ENCODE measurements at places on chromosomes 3 and 15.

GRCh38 chr15:71807125-71807629 lies 3.2 kb upstream of the NR2E3 start:
- no peak for DNase-seq

GRCh38 chr3:73215281-73215680 lies 153.8 kb downstream of the EBLN2 start:
- no peak for DNase-seq

GRCh38 chr15:78778422-78778821 lies 32.8 kb downstream of the ADAMTS7 start:
- DNase-seq: no peak

DNA sequence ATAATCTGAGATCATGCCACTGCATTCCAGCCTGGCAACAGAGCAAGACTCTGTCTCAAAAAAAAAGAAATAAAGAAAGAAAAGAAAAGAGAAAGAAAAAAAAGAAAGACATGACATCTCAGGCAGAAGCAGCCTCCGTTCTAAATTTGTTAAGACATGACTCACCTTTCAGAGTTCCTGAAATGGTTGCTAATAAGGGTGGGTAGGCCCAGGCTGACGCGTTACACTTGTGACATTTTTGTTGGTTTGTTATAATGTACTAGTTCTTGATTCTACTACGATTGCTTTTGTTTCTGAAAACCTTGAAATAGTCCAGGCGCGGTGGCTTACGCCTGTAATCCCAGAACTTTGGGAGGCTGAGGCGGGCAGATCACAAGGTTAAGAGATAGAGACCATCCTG lies 21.0 kb downstream of the SLC25A20 start:
- no peak for DNase-seq

GRCh38 chr15:35717721-35718120 lies 171.8 kb upstream of the DPH6 start:
- DNase-seq: no peak

GRCh38 chr3:192366916-192367315 lies 360.4 kb downstream of the FGF12 start:
- no peak for DNase-seq

DNA sequence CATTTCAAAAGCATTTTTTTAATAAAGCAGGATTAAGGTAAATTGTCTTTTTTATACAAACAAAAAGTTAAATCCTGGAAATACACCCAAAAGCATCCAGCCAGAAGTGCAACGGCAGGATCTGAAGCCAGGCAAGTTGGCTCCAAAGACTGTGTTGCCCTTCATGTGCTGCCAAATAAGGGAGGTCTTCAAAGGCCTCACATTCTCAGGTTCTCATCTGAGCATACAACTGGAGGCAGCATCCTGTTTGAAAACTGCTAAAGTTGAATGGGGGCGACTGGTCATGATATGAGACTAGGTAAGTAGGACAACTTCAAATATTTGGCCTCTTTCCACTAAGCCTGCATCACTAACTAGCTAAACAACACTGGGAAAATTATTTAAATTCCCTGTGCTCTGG lies 52.2 kb downstream of the IMPG2 start:
- DNase-seq: no peak

DNA sequence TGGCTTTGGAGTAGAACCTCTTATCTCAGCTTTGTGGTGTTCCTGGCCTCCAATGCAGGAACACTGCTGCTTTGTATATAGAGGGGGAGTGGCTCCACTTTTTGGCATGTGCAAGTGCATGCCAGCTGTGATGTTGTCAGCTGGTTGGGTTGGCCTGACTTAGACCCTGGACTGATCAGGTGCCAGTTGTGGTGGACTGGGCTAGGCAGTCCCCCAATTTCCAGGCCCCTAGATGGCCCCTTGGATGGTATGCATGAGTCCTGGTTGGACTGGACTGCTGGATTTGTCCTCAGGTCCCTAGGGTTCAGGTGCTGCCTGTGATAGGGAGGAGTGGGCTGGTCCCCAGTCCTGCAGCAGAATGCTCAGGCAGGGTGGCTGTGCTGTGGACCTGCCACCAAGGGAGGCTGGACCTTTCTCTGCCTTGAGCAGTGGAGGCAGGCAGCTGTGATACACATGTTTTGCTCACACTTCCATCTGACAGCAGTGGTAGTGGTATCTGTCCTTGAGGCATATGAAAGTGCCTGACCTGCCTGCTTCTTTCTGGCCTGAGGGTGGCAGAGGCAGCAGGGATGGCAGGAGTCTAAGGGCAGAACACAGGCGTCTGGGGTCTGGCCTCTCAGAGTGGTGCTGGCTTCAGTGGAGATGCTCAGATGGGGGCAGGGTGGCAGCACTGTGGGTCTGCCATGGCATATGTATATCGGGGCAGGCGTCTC lies 74.8 kb downstream of the STXBP5L start:
- DNase-seq: no peak

- DNase-seq: no peak
Observed at GRCh38 chr3:184603151-184604030, 41.8 kb downstream of the EPHB3 start.

DNA sequence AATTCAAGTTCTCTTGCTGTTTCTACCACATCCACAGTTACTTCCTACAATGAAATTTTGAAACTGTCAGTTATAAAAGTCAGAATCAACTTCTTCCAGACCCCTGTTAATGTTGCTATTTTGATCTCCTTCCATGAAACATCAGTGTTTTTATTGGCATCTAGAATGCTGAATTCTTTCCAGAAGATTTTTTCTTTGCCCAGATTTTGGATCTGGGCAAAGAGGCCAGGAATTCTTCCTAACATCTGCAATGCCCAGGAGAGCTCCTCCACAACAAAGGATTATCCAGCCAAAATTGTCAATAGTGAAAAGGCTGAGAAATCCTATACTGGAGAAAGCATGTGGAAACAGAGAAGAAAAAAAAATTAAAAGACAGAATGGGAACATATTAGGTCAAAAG lies 75.5 kb downstream of the SERPINI1 start:
- no peak for DNase-seq

DNA sequence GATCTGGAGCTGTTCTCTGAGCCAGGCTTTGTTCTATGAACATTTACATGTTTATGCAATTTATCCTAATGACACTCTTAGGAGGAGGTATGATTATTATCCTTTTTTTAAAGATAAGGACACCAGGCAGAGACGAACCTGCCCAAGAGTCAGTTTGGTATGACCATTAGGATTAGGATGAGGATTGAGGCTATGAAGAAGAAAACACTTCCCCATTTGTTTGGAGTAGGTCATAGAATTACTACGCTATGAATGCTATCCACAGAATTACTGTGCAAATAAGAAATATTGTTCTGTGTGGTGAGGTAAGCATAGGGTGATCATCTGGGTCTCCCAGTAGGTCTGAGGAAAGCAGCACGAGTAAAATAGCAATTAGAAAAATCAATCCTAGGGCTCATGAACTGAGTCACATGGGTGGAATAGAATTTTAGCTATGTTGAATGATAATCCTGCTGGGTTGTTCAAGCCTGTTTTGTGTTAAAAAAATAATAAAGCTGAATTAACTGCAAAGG lies 23.9 kb downstream of the EIF4E3 start:
- DNase-seq: no peak

- DNase-seq: no peak
Observed at GRCh38 chr3:142941373-142942123, 21.9 kb downstream of the PAQR9 start.

- DNase-seq: no peak
Observed at GRCh38 chr3:156341831-156342416, 213.0 kb downstream of the SSR3 start.

DNA sequence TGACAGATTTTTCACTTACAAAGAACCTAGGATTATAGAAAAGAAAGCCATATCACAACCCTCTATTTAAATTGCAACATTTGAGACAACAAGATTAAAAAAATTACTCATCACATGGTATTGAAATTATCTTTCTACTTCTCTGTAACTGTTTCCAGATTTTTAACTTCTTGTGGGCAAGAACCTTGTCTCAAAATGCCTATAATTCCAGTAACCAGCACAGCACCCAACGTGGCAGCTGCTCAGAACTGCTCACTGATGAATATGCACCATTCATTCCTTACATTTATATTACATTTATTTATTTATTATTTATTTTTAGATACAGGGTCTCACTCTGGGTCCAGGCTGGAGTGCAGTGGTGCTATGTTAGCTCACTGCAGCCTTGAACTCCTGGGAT lies 216.1 kb downstream of the THRB start:
- DNase-seq: no peak

- no peak for DNase-seq
Observed at GRCh38 chr15:51971032-51971374, 575 bp downstream of the LEO1 start.

- no peak for DNase-seq
Observed at GRCh38 chr3:66113542-66113941, 74.8 kb upstream of the MAGI1 start.

GRCh38 chr3:28667646-28668621 lies 319.3 kb upstream of the AZI2 start:
- peak; percentile 56 for DNase-seq

- no peak for DNase-seq
Observed at GRCh38 chr15:45048794-45049631, 26.0 kb downstream of the SORD start.

DNA sequence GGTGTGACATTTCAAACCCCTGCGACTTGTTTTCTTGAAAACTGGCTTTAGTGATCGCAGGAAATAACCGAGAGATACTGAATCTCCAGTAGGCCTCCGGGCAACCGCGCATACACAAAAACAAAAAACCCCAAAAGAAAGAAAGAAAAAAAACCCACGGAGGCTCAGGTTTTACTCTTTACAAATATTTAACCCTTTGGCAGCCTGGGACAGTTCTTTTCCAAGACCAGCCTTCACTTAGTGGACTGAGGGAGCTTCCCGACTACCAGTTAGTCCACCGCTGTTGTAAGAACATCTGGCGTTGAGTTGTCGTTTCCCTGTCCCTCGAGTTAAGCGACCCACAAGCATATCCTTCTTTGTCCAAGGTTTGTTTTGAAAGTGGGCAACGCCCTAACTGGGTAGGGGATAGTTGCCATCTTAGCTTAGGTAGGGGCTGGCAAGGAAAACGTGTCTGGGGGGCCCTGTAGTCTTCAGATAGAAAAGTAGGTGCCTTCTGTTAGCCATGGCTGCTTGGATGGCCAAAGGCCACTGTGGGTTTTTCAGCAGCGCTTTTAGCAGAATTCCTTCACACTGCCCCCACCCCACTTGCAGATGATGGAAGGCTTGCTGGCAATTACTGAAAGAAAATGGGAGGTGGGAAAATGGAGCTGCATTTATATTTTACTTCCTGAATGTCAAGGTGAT lies 6.9 kb downstream of the ISL2 start:
- DNase-seq: no peak

DNA sequence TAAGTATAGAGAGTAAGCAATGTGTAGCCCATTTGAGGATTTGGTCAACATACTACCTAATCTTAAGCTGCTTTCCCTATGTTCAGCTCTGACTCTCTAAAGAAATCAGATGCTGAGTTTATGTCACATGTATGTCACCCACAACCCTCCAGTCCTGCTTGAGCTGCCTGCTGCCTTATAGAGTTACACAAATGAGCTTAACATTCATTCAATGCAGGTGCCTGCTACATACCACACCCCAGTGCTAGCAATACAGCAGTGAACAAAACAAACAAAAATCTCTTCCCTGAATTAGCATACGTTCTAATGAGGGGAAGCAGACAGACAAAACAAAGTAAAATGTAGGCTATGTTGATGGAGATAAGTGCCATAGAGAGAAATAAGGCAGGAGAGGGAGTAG lies 93.0 kb downstream of the HHLA2 start:
- no peak for DNase-seq

DNA sequence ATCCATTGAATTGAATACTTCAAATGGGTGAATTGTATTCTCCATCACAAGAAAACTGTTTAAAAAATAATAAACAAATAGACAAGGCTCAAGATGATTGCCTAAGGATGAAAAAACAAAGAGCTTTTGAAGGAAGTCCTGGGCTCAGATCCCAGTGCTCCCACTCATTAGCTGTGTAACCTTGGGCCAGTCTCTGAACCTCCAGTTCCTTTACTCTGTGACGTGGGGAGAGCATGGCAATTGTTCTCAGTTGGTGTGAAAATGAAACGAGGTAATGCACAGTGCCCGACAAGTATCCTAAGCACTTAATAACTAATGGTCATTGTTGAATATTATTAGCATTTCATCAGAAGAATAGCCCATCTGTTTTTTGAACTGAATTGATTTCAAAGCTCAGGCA lies 40.7 kb downstream of the TNIK start:
- DNase-seq: no peak

- DNase-seq: no peak
Observed at GRCh38 chr3:101791778-101792177, 12.8 kb downstream of the NXPE3 start.

GRCh38 chr3:107430996-107431245 lies 53.7 kb downstream of the CCDC54 start:
- no peak for DNase-seq

DNA sequence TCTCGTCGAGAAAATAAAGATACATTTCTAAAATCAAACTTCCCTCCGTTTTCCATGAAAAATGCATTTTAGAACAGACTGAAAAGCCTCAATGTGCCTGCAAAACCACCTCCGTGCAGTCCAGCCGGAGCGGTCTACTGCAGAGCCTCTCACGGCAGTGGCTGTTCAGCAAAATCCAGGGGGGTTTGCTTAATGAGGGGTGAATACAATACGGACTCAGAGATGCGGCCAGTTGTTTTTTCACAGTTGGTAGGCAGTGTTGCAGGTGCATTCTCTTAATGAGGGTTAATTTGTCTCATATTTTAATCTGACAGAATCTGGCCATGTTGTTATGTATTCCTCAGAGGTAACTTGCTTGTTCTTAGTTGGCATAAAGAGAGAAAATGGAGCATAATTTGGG lies 223.0 kb downstream of the EBLN2 start:
- no peak for DNase-seq

DNA sequence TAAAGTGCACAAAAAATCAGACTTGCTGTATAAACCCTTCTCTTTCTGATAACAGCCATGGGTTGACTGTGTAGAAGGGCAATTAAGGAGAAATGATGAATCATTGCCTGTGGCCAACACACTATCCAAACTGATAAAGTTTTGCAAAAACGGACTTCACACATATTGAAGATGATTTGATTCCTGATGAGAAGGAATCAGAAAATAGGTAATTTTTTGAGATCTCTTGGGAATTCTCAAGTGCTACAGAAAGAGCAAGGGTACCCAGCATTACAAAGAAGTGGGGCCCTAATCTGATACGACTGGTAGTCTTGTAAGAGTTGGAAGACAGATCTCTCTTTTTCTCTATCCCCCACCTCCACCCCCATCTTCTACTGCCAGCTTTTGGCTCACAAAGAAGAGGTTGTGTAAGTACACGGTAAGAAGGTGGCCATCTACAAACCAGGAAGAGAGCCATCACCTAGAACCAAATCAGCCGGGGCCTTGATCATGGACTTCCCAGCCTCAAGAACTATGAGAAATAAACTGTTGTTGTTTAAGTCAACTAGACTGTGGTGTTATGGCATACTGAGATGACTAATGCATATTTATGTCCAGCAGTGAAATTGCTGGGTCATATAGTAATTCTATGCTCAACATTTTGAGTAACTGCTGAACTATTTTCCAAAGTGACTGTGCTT lies 254.7 kb downstream of the EDEM1 start:
- DNase-seq: no peak

GRCh38 chr3:172270557-172271166 lies 177.6 kb downstream of the GHSR start:
- no peak for DNase-seq

- no peak for DNase-seq
Observed at GRCh38 chr3:197376735-197377555, 78.5 kb upstream of the DLG1 start.

GRCh38 chr3:173773800-173774199 lies 376.3 kb downstream of the NLGN1 start:
- DNase-seq: no peak

GRCh38 chr3:11322931-11323330 lies 50.7 kb downstream of the ATG7 start:
- no peak for DNase-seq
